ENCODE measurements at places on chromosomes 3 and 15. TPM values are rescaled to one million over a fixed set of nuclear protein-coding genes. Genes with fewer than 3 reads are reported as not detected.
A peak's percentile ranks its signal among the peaks of the same experiment; 100 is the strongest.

LEKR1 gene
- not detected for total RNA-seq

ABHD5 gene
- total RNA-seq: 12.7 TPM

CHRNA5 gene
- total RNA-seq: 26.2 TPM

CACNA2D2 gene
- total RNA-seq: 10.3 TPM

ECE2 gene
- total RNA-seq: 0.24 TPM

C3orf52 gene
- 16.6 TPM for total RNA-seq

SLC38A3 gene
- total RNA-seq: 3.0 TPM

GRCh38 chr3:38348903-38349302 lies 2.3 kb downstream of the XYLB start:
- H3K27me3 ChIP-seq: peaks cover 14% of the 10 kb centered on the region
- H3K27ac ChIP-seq: no peak overlapping the region
- H3K4me3 ChIP-seq: no peak overlapping the region
- H3K36me3 ChIP-seq: peaks cover 5% of the 10 kb centered on the region
- H3K4me1 ChIP-seq: no peaks in the 10 kb centered on the region

- no peaks in the 10 kb centered on the region for H3K4me1 ChIP-seq
- no peak for DNase-seq
- no peak overlapping the region for H3K4me3 ChIP-seq
- no peaks in the 10 kb centered on the region for H3K36me3 ChIP-seq
- H3K27me3 ChIP-seq: no peaks in the 10 kb centered on the region
These were observed 103.9 kb downstream of the FBN1 start for GRCh38 chr15:48541341-48542278.

- 0 out of 2 replicates have a peak, but pooled peaks cover 5% of the 10 kb centered on the region for H3K4me1 ChIP-seq
- no peak for DNase-seq
- peaks cover 44% of the 10 kb centered on the region for H3K27me3 ChIP-seq
- no peaks in the 10 kb centered on the region for H3K36me3 ChIP-seq
These were observed 3.0 kb upstream of the TNFAIP8L3 start for GRCh38 chr15:51097553-51098330.

GRCh38 chr3:131669600-131669999 lies 166.8 kb upstream of the MRPL3 start:
- no peaks in the 10 kb centered on the region for H3K36me3 ChIP-seq
- H3K4me1 ChIP-seq: peaks cover 18% of the 10 kb centered on the region
- no peak overlapping the region for H3K4me3 ChIP-seq
- no peak overlapping the region for H3K27ac ChIP-seq
- H3K27me3 ChIP-seq: no peaks in the 10 kb centered on the region

- H3K36me3 ChIP-seq: no peaks in the 10 kb centered on the region
- no peaks in the 10 kb centered on the region for H3K27me3 ChIP-seq
- peak within 1 kb of the TSS; percentile 88 for H3K4me3 ChIP-seq
- DNase-seq: peak; percentile 97
- peak within 1 kb of the TSS; percentile 86 for H3K27ac ChIP-seq
These were observed at the start of gene CNOT10 for GRCh38 chr3:32684800-32685542. CNOT10 (plus strand) TSS chr3:32685188; CDS start chr3:32685461, 273 bp downstream.

DNA sequence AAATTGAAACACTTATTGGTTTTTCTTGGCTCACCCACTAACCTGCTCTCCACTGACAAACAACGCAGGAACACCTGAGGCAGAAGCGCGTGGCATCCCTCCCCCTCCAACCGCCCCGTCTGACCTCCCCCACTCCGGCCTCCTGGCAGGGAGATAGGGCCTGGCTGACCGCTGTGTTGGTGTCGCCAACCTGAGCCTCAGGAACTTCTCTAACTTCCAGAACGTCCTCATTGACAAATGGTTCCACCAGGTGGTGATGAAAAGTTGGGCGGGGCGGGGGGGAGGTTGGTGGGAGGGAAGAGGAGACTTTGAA lies 22.8 kb downstream of the IL17RD start:
- no peak overlapping the region for H3K4me3 ChIP-seq
- no peaks in the 10 kb centered on the region for H3K27me3 ChIP-seq
- peak; percentile 66 for DNase-seq
- no peak overlapping the region for H3K27ac ChIP-seq

GRCh38 chr15:85726454-85726853 lies 68.3 kb downstream of the KLHL25 start:
- peaks cover 14% of the 10 kb centered on the region for H3K36me3 ChIP-seq
- no peaks in the 10 kb centered on the region for H3K4me1 ChIP-seq
- no peak for DNase-seq
- H3K4me3 ChIP-seq: no peak overlapping the region
- no peaks in the 10 kb centered on the region for H3K27me3 ChIP-seq

DNA sequence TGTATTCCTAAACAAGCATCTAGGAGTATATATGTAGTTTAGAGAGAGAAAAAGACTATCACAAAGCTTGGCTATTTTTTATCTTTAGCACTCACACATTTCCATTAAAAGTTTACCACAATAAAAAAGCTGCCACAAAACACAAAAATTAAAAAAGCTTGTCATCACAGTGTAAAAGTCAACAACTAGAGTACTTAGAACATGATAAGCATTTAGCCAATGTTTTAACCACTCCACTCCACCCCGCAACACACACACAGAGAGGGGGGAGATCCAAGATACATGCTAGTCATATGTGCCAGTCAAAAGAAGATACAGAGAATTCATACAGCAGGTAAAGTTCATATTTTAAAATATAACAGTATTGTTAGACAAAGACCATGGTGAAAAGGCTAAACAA lies 79.7 kb downstream of the STAG1 start:
- H3K27ac ChIP-seq: no peak overlapping the region
- no peak overlapping the region for H3K4me3 ChIP-seq
- no peak for DNase-seq
- no peaks in the 10 kb centered on the region for H3K36me3 ChIP-seq
- no peaks in the 10 kb centered on the region for H3K4me1 ChIP-seq
- no peaks in the 10 kb centered on the region for H3K27me3 ChIP-seq

GRCh38 chr3:151319628-151320027 lies 3.0 kb upstream of the GPR87 start:
- no peak overlapping the region for H3K27ac ChIP-seq
- H3K36me3 ChIP-seq: no peaks in the 10 kb centered on the region
- peaks cover 32% of the 10 kb centered on the region for H3K4me1 ChIP-seq
- DNase-seq: no peak
- H3K27me3 ChIP-seq: no peaks in the 10 kb centered on the region

- no peak overlapping the region for H3K27ac ChIP-seq
- no peak overlapping the region for H3K4me3 ChIP-seq
These were observed 209.5 kb downstream of the SOX2 start for GRCh38 chr3:181921220-181921619.

DNA sequence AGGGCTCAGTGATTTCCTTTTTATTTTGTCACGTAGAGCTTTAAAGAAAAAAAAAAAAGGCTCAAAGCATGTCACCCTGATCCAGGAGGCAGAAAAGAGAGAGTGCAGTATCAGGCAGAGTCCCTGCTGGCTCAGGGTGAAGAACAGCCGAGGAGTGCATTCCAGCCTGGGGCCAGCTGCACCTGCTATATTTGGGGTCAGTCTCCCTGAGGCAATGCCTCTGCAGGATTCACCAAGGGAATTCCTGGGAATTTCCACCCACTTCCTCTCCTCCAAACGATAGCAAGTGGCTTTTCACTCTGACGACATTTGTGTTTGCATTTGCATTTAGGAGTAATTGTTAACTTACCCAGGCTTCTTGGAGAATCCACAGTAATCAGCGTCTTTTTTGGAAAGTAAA lies 202.9 kb upstream of the CTNNB1 start:
- H3K36me3 ChIP-seq: no peaks in the 10 kb centered on the region
- H3K4me1 ChIP-seq: peaks cover 34% of the 10 kb centered on the region
- no peak overlapping the region for H3K4me3 ChIP-seq
- H3K27ac ChIP-seq: peak overlapping the region; percentile 89

- H3K27ac ChIP-seq: no peak overlapping the region
- 0 out of 2 replicates have a peak, but pooled peaks cover 17% of the 10 kb centered on the region for H3K4me1 ChIP-seq
These were observed 90.4 kb upstream of the SLC2A2 start for GRCh38 chr3:171116824-171117395.

DNA sequence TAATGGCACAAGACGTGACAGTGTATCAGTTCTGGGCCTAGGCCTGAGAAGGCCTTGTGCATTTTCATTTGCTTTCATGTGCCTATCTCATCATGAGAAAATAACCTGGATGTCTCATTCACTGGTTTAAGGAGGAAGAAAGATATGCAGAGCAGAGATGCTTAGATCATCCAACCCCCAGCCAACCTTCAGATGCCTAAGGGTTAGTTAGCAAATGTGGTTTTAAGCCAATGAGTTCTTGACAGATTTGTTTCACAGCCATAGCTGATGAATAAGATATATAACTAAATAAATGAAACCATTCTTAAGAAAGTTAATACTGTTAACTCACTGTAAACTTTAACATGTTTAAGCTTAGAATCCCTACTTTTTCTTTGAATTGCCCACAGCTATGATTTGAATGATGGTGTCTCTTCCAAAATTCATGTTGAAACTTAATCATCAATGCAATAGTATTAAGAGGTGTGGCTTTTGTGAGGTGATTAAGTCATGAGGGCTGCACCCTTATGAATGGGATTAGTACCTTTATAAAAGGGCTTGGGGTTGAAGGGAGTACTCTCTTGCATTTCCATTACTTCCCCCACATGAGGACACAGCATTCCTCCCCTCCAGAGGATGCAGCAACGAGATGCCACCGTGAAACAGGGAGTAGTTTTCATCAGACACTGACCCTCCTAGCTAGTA lies 324.6 kb upstream of the TBC1D5 start:
- no peak for DNase-seq
- no peak overlapping the region for H3K27ac ChIP-seq
- H3K36me3 ChIP-seq: no peaks in the 10 kb centered on the region
- no peaks in the 10 kb centered on the region for H3K27me3 ChIP-seq
- no peak overlapping the region for H3K4me3 ChIP-seq
- H3K4me1 ChIP-seq: peaks cover 3% of the 10 kb centered on the region

GRCh38 chr3:17640466-17640865 lies 102.0 kb downstream of the TBC1D5 start:
- DNase-seq: no peak
- no peak overlapping the region for H3K27ac ChIP-seq
- no peaks in the 10 kb centered on the region for H3K36me3 ChIP-seq
- no peaks in the 10 kb centered on the region for H3K27me3 ChIP-seq

DNA sequence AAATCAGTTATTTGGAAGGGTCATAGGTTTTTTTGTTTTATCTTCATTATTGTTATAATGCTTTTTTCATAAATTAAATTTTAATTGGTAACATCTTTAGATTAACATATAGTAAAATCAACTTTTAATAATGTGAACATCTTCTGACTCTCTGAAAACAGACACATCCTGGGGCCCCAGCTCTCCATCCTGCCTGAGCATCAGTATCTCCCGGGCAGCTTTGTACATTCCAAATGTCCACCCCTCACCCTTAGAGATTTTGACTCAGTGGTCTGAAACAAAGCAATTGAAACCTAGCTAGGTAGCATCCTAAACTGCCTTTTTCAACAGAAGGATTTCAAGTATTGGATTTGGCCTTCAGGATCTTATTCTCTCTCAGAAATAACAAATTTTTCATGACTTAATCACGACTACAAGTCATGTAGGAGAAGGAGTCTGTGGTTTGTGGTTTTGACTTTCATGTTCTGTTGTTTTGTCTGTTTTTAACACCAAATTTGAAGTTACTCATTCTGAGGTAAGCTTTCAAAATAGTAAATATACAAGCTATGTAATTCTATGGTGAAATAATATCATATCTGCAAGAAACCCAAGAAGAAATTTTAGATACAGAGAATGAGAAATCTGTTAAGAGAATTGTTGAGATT lies 147.3 kb upstream of the UBE2E2 start:
- no peaks in the 10 kb centered on the region for H3K36me3 ChIP-seq
- DNase-seq: no peak
- no peaks in the 10 kb centered on the region for H3K4me1 ChIP-seq

DNA sequence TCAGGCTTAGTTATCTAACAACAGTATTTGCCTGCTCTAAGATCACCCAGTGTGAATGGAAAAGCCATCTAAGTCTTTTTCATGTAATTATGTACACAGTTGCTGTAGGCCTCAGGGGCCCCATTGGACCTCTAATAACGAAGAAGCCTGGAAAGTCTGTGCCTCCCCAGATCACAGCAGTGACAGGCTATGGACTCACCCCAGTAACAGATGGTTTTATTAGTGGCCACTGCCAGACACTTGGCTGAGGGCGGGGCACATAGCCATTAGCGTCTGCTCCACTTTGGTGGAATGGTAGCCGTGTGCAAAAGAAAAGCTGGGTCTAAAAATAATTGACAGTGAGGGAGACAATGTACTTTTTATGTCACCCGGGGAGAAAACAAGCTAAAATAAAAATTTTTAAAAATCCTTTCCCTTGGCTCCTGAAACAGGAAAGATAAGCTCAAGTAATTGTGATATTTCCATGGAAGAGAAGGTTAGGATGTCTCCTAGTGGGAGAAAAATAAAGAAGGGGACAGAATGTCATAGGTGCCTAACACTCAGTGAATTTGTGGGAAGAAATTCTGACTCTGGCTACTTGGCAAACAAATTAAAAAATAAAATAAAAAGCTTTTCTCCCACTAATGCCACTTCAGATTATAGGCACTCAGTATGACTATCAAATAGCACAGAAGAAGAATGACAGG lies 44.3 kb upstream of the ZNF385D start:
- H3K36me3 ChIP-seq: no peaks in the 10 kb centered on the region
- H3K4me3 ChIP-seq: no peak overlapping the region
- no peak overlapping the region for H3K27ac ChIP-seq
- H3K4me1 ChIP-seq: no peaks in the 10 kb centered on the region
- no peaks in the 10 kb centered on the region for H3K27me3 ChIP-seq

DNA sequence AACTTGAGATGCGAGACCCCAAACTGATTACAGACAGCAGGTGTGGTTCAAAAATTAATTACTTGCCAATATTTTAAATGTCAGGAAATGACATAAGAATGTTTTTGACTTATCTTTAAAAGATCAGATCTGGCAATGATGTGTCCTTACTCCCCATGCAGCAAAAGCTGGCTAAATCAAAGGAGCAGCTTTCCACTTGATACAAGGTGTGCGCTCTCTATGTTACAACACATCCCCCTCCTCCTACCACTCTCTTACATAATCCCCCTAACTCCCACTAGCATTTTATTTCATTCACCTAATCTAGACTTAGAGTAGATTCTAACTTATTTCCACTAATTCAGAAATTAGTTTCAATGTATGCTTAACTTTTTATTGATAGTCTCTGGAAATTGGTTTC lies 609.0 kb downstream of the GRM7 start:
- no peak overlapping the region for H3K4me3 ChIP-seq
- H3K4me1 ChIP-seq: peaks cover under 1% of the 10 kb centered on the region
- no peak for DNase-seq
- H3K27me3 ChIP-seq: no peaks in the 10 kb centered on the region
- H3K27ac ChIP-seq: no peak overlapping the region

GRCh38 chr3:154584041-154584440 lies 154.1 kb upstream of the GPR149 start:
- H3K27me3 ChIP-seq: no peaks in the 10 kb centered on the region
- peak; percentile 65 for DNase-seq
- H3K4me1 ChIP-seq: no peaks in the 10 kb centered on the region
- no peaks in the 10 kb centered on the region for H3K36me3 ChIP-seq
- H3K27ac ChIP-seq: no peak overlapping the region

DNA sequence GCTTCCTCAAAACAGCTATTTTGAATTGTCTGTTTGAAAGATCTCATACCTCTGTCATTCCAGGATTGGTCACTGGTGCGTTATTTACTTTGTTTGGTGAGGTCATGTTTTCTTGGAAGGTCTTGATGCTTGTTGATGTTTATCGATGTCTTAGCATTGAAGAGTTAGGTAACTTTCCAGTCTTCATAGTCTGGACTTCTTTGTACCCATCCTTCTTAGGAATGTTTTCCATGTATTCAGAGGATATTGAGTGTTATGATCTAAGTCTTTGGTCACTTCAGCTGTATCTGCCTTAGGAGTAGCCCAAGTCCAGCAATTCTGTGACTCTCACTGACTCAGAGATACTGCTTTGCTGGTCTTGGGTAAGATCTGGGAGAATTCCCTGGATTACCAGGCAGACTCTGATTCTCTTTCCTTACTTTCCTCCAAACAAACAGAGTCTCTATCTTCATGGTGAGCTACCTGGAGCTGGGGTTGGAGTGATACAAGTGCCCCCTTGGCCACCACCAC lies 398.6 kb downstream of the ZIC4 start:
- H3K36me3 ChIP-seq: no peaks in the 10 kb centered on the region
- no peak overlapping the region for H3K4me3 ChIP-seq
- H3K27ac ChIP-seq: no peak overlapping the region
- no peaks in the 10 kb centered on the region for H3K27me3 ChIP-seq

All from GM23338 (cell line).